ENCODE measurements at places on chromosomes 13 and 19. TPM values are rescaled to one million over a fixed set of nuclear protein-coding genes. Genes with fewer than 3 reads are reported as not detected.

Gene NOTCH3
- 6.9 TPM for total RNA-seq

Gene CEACAM1
- total RNA-seq, result not detected

Gene PLIN5
- 0.82 TPM for total RNA-seq

Gene TMPRSS9
- 0.41 TPM for total RNA-seq

Gene LPAR2
- 14.7 TPM for total RNA-seq

Gene AXL
- 4.9 TPM for total RNA-seq

Gene ZNF154
- total RNA-seq, result 33.0 TPM

Gene MAB21L1
- total RNA-seq, result 1.6 TPM

Gene URI1
- total RNA-seq, result 117 TPM

Gene ZNF304
- total RNA-seq, result 26.5 TPM

Gene SLC27A1
- 10.2 TPM for total RNA-seq

Gene GPC5
- total RNA-seq, result 7.3 TPM

Gene GPR12
- 39.5 TPM for total RNA-seq

Gene CPAMD8
- 4.9 TPM for total RNA-seq

Gene CD70
- not detected for total RNA-seq

Gene ACP7
- total RNA-seq, result not detected

Data from frontal cortex (tissue), 4 donors.